ENCODE measurements at places on chromosomes 3 and 15. TPM values are rescaled to one million over a fixed set of nuclear protein-coding genes. Genes with fewer than 3 reads are reported as not detected.
A peak's percentile ranks its signal among the peaks of the same experiment; 100 is the strongest.

- no peaks in the 10 kb centered on the region for H3K36me3 ChIP-seq
- no peak for DNase-seq
- no peak overlapping the region for H3K27ac ChIP-seq
- no peak overlapping the region for H3K4me3 ChIP-seq
Measured at GRCh38 chr15:58854593-58854992, 78.9 kb downstream of the SLTM start.

GRCh38 chr3:42674146-42674545, 11.2 kb upstream of the KLHL40 start:
- DNase-seq: no peak
- no peak overlapping the region for H3K27ac ChIP-seq
- H3K4me3 ChIP-seq: no peak overlapping the region

Gene AMOTL2
- not detected for total RNA-seq

Gene GPR62
- total RNA-seq: not detected

- H3K4me1 ChIP-seq: peaks cover 41% of the 10 kb centered on the region
- H3K27me3 ChIP-seq: peaks cover 11% of the 10 kb centered on the region
- peak overlapping the region; percentile 97 for H3K27ac ChIP-seq
- DNase-seq: no peak
- H3K4me3 ChIP-seq: peak overlapping the region; percentile 97
Measured at GRCh38 chr15:92879949-92880725, 20.0 kb upstream of the CHD2 start.

- H3K4me1 ChIP-seq: peaks cover 52% of the 10 kb centered on the region
- H3K27ac ChIP-seq: peak overlapping the region; percentile 94
- H3K27me3 ChIP-seq: no peaks in the 10 kb centered on the region
- no peak for DNase-seq
- H3K4me3 ChIP-seq: peak overlapping the region; percentile 43
- H3K36me3 ChIP-seq: no peaks in the 10 kb centered on the region
Measured at GRCh38 chr15:58738046-58738707, 11.3 kb downstream of the ADAM10 start.

Gene ISY1
- 59.7 TPM for total RNA-seq

DNA sequence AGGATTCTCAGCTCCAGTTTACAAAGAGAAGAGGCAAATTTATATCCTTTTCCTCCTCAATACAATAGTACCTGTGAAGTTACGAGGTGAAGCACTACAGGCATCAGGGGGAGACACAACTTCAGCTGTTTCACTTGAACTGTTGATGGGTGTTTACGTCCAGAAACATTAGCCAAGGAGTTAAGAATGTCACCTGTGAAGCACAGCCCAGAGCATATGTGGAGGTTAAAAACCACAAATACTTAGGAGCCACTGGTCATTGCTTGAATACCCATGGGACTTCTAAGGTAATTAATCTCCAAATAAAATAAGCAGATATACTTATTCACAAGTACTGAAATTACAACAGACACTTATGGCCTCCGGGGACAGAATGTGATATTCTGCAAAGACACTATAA, 246.5 kb downstream of the ULK4 start:
- no peaks in the 10 kb centered on the region for H3K4me1 ChIP-seq
- DNase-seq: no peak
- H3K36me3 ChIP-seq: no peaks in the 10 kb centered on the region
- no peaks in the 10 kb centered on the region for H3K27me3 ChIP-seq
- no peak overlapping the region for H3K4me3 ChIP-seq

DNA sequence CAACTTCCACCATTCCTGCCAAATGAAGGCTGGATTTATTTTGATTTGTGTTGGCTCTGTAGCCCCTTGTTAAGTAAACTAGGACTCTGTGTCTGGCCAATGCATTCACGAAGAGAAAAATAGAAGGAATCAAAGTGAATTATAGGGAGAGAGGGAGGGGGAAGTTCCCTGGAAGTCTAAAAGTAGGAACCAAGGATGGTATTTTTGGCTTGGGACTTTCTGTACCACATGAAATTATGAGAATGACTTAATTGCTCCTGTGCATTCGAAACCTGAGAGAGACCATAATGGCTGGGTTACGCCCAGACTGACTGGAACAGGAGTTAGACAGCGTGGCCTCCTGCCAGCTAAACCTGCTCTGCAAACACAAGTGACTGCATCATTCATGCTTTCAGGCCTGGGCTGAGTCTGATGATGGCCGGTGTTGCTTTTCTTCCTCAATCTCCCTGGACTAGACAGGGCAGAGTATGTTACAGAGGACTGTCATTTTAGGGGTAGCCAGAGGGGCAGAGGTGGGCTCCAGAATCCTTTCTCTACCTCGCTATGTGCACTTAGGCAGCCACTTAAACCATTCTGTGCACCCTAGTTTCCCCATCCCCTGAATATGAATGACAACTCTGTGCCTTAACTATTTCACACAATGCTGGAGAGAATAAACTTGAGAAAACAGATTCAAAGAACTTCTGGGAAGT, 58.9 kb downstream of the MYO1E start:
- no peak overlapping the region for H3K27ac ChIP-seq
- H3K36me3 ChIP-seq: no peaks in the 10 kb centered on the region
- no peak overlapping the region for H3K4me3 ChIP-seq
- peaks cover 9% of the 10 kb centered on the region for H3K4me1 ChIP-seq
- H3K27me3 ChIP-seq: no peaks in the 10 kb centered on the region

DNA sequence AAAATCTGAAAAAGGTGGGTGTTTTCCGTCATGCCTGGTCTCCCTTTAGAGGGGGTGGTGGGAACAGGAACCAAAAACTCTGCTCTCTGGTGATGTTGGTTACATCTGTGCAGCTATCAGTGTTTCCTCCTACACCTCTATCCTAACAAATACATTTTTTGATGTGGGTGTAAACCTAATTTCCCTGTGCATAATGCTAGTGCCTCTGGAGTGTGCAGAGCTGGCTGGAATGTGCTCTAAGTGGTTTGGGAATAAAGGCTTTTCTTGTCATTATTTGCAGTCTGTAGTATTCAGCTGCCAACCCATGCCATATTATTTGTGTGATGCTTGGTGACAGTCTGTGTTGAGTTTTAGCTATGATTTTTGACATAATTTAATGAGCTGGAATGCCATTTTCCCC, 547.6 kb downstream of the NLGN1 start:
- no peaks in the 10 kb centered on the region for H3K27me3 ChIP-seq
- H3K27ac ChIP-seq: no peak overlapping the region
- no peaks in the 10 kb centered on the region for H3K36me3 ChIP-seq
- H3K4me3 ChIP-seq: no peak overlapping the region
- no peaks in the 10 kb centered on the region for H3K4me1 ChIP-seq
- DNase-seq: no peak

DNA sequence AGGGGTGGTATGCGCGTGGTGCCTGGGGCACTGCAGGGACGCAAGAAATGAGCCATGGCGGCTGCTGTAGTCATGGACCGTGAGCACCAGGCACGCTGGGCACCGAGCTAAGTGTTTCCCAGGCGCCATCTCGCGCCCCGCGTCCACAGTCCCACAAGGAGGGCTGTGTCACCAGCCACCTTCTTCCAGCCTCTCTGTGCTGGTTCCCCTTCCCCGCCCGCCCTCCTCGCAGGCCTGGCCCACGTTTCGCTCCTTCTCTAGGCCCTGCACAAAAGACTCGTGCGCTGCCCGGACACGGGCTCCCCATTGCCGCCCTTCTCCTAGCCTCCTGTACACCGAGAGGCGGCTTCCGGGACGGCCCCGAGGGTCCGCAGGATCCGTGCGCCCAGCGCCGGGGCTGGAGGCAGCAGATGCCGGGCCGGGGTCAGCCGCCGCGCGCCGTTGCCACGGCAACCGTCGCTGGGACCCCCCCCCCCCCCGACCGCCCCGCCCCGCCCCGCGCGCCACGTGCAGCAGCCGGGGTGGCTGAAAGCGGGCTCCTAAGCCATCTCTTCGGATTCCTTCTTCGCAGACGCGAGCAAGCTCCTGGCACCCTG, 113.4 kb downstream of the SRGAP3 start:
- H3K36me3 ChIP-seq: no peaks in the 10 kb centered on the region
- H3K27me3 ChIP-seq: peaks cover 26% of the 10 kb centered on the region
- H3K4me1 ChIP-seq: peaks cover 2% of the 10 kb centered on the region
- no peak overlapping the region for H3K27ac ChIP-seq
- DNase-seq: no peak

GRCh38 chr3:110062716-110063115, 725.4 kb upstream of the DPPA4 start:
- no peaks in the 10 kb centered on the region for H3K27me3 ChIP-seq
- DNase-seq: no peak
- H3K4me1 ChIP-seq: no peaks in the 10 kb centered on the region

DNA sequence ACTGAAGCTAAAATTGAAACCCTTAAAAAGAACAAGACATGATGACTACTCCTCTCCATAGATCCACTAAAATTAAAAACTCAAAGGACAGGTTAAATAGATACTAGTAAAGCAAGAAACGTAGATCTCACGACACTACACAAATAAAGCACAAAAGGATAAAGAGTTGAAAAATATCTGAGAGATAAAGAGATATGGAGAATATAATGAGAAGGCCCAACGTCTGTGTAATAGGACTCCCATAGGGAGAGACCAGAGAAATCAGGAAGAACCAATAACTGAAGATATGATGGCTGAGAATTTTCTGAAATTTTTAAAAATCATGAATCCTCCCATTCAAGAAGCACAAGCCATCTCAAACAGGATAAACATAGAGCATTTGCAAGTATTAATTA, 45.6 kb upstream of the PRICKLE2 start:
- H3K27ac ChIP-seq: no peak overlapping the region
- H3K27me3 ChIP-seq: peaks cover 6% of the 10 kb centered on the region
- H3K4me1 ChIP-seq: no peaks in the 10 kb centered on the region
- no peak overlapping the region for H3K4me3 ChIP-seq

Gene ZNF35
- 15.8 TPM for total RNA-seq

Gene RGMA
- not detected for total RNA-seq

Gene ZWILCH
- total RNA-seq: 45.0 TPM

Gene A4GNT
- total RNA-seq: not detected

Gene NANOGP8
- total RNA-seq: not detected

DNA sequence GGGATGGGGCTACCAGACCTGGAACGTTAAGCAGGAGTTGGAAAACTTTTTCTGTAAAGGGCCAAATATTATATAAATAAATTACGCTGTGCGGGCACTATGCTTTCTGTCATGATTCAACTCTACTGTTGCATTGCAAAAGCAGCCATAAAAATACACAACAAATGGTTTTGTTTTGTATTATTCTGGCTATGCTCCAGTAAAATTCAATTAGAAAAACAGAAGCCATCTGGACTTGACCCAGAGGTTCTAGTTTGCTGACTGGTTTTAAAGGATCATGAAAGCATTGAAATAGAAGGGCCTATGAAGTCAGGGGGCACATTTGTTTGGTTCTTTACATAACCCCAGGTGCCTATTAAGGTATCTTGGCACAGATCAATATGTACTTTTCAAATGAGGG, 647.4 kb upstream of the LMCD1 start:
- H3K27me3 ChIP-seq: peaks cover 3% of the 10 kb centered on the region
- DNase-seq: no peak
- no peak overlapping the region for H3K4me3 ChIP-seq
- H3K27ac ChIP-seq: no peak overlapping the region

DNA sequence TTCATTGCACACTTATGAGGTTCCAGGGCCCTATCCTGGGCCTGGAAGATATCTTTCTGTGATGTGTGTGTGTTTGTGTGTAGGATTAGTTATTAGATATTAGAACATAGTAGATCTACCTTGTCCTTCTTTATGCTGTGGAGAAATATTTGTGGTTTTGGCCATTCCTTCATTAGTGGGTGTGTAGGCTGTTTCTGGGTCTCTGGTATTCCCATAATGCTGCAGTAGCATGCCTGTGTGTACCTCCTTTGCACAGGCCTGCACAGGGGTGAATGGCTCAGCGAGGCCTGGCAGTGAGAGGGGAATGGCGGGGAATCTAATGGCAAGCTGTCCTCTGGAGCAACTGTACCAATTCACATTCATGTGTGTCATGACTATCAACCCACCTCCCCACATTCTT, 125.8 kb upstream of the MRPS22 start:
- no peak overlapping the region for H3K27ac ChIP-seq
- no peak overlapping the region for H3K4me3 ChIP-seq
- no peaks in the 10 kb centered on the region for H3K36me3 ChIP-seq
- no peak for DNase-seq
- H3K27me3 ChIP-seq: peaks cover 12% of the 10 kb centered on the region

DNA sequence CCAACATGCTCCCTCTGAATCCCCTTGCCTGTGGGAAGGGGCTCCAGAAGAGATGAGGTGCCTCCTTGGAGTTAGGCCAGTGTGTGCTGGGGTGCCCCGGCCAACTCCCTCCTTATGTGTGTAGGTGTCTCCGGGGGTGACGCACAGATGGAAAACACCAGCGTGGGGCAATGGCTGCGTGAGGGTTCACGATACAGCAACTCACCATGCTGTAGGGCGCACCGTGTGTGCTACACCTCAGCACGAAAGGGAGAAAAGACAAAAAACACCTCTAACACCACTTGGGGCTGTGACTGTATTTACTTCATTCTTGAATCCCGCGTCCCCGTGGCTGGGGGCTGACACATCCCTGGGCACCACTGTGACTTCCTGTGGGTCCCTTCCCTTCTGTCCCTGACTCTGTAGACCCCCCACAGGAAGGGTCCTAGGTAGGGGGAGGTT, 1.6 kb upstream of the CALML4 start:
- no peak overlapping the region for H3K4me3 ChIP-seq
- DNase-seq: no peak
- no peak overlapping the region for H3K27ac ChIP-seq
- H3K4me1 ChIP-seq: peaks cover 9% of the 10 kb centered on the region

DNA sequence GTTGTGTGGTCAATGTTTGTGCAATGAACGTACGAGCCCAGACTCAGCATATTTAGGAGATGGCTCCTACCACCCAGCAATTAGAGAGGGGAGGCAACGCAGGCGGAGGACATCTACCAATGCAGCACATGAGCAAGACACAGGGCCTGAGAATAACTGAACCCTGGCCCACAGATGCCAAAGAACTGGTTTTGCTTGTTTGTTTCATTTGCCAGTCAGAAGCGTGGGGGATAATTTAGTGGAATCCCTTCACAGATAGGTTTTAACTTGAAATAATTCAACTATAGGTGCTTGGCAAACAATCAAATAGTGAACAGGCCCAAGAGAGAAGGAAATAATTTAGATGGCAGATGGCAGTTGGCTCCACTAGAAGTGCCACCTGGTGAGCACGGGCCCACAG, 54.8 kb downstream of the LIPC start:
- H3K4me1 ChIP-seq: peaks cover 39% of the 10 kb centered on the region
- H3K4me3 ChIP-seq: peak overlapping the region; percentile 84
- DNase-seq: no peak
- no peaks in the 10 kb centered on the region for H3K36me3 ChIP-seq

Gene DZIP1L
- not detected for total RNA-seq

GRCh38 chr15:79970624-79971434, at the start of gene BCL2A1:
Gene BCL2A1, minus strand, starts transcription at chr15:79971196. Its CDS starts 77 bp downstream, at chr15:79971119.
- H3K4me1 ChIP-seq: peaks cover 45% of the 10 kb centered on the region
- H3K27ac ChIP-seq: peak within 1 kb of the TSS; percentile 95
- H3K4me3 ChIP-seq: peak within 1 kb of the TSS; percentile 99
- peak; percentile 80 for DNase-seq
- H3K27me3 ChIP-seq: no peaks in the 10 kb centered on the region

Gene KATNBL1
- total RNA-seq: 79.6 TPM

DNA sequence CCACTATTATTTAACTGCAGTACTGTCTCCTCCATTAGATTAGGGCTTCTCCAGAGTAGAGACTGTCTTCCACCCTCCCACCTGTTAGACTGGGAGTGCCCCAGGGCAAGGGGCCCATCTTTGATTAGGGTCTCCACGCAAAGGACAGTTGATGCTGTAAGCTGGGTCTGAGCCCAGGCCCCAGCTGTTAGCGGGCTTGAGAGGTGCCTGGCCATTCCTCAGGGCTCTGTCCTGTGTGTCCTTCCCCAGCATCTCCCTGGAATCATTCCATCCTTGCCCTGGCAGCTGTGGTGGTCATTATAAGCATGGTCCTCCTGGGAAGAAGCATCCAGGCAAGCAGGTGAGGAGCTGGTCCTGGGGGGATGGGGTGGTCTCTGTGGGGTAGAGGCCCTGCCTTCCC, 6.1 kb downstream of the SLC51B start:
- DNase-seq: no peak
- no peak overlapping the region for H3K4me3 ChIP-seq
- H3K27ac ChIP-seq: no peak overlapping the region
